ENCODE measurements at places on chromosomes 2 and 18. TPM values are rescaled to one million over a fixed set of nuclear protein-coding genes. Genes with fewer than 3 reads are reported as not detected.

GRCh38 chr2:221085341-221085900 lies 486.7 kb downstream of the EPHA4 start:
- no peak for DNase-seq
- no peaks in the 10 kb centered on the region for H3K4me1 ChIP-seq
- no peak overlapping the region for H3K4me3 ChIP-seq
- no peak overlapping the region for H3K27ac ChIP-seq
- H3K36me3 ChIP-seq: no peaks in the 10 kb centered on the region

DNA sequence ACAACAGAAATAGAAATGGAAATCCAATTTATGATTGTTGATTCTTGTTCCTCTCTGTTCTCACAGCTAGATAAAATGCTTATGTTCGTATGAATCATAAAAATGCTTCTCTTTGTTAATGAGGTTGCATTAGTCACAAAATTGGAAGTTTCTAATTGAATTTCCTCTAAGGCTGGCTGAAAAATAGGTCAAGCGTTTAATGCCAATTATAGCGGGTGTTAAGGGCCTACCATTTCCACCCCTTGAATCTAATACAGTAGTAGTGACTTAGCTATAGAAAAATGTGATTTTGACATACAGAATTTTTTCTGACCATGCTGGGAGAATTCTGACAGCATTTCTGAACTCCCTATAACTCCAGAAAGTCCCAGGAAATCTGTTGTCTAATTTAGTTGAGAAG lies 107.1 kb downstream of the TTN start:
- no peaks in the 10 kb centered on the region for H3K4me1 ChIP-seq
- no peak overlapping the region for H3K4me3 ChIP-seq
- DNase-seq: no peak
- no peak overlapping the region for H3K27ac ChIP-seq
- H3K36me3 ChIP-seq: peaks cover 93% of the 10 kb centered on the region

DNA sequence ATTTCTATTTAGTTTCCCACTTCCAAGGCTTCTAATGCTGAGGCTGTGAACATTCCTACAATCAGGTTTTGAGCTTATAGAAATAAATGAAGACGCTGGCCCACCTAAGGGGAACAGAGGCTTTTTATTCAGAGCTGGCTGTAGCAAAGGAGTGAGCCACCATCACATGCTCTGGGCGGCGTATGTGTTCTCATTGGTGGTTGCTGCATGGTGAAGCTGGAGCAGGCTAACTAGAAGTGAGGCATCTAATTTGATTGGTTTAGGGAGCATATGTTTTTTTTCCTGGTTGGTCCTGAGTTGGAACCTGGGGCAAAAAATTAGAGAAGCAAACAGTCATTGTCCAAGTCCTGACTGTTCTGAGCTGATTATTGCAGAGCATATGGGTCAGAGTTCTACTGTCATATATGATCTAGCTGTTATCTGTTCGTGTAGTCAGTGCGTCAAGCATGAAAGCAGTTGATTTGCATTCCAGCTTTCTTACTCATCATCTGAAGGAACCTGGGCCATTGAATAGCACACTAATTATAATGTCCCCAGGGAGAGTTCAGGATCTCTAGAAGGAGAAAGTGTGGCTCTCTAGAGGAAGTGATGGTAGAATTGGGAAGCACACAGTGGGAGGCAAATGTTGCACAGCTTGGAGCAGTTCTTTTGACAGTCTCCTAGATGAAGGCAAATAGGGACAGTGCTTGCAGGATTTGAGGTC lies 279.6 kb downstream of the PARD3B start:
- DNase-seq: no peak
- H3K27me3 ChIP-seq: no peaks in the 10 kb centered on the region
- no peak overlapping the region for H3K4me3 ChIP-seq
- no peaks in the 10 kb centered on the region for H3K4me1 ChIP-seq
- H3K27ac ChIP-seq: no peak overlapping the region
- no peaks in the 10 kb centered on the region for H3K36me3 ChIP-seq

GRCh38 chr2:24635181-24635580 lies 144.1 kb downstream of the NCOA1 start:
- H3K4me3 ChIP-seq: no peak overlapping the region
- H3K27ac ChIP-seq: no peak overlapping the region
- H3K4me1 ChIP-seq: no peaks in the 10 kb centered on the region
- no peaks in the 10 kb centered on the region for H3K27me3 ChIP-seq
- no peaks in the 10 kb centered on the region for H3K36me3 ChIP-seq
- no peak for DNase-seq

DNA sequence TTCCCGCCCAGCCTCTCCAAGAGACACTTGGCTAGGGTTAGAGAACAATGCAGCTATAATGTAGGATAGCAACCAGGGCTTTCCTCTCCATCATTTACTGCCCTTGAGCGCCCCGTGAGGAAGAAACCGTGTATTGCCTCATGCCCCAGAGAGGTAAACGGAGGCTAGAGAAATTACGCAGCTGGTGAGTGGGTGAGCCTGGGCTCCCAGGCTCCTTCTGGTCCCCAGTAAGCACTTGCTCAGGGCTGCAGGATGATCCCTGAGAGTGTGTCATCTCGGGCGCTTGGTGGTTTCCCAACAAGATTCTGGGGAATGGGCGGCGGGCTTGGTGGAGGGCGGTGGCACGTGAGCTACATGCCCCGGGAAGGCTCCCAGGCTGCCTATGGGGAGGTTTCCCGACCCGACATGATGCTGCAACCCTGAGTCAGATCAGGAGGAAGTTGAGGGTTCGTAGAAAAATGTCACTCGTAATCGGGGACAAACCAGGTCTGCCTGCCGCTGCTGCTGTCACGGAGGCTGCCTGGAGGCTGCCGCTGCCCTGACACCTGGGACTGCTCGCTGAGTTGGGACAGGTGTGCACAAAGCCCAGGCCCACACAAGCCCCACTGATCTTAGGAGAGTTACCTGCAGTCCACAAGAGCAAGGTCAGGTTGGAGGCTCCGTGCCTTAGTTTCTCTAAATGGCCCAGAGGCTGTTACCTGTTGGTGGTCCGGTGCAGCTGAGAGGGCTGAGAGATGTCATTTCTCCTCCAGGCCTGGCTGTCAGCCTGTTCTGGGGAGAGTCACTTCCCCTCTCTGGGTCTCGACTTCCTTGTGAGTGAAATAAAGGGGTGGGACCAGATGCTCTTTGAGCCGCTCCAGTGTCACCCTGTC lies at the start of gene GPR55:
Gene GPR55, minus strand, starts transcription at position 773 of the 872 bp plus-strand sequence. CDS start 14,280 bp downstream, outside the sequence.
- H3K27ac ChIP-seq: no peak within 1 kb of the TSS
- no peaks in the 10 kb centered on the region for H3K27me3 ChIP-seq
- no peak within 1 kb of the TSS for H3K4me3 ChIP-seq
- DNase-seq: peak; percentile 87
- no peaks in the 10 kb centered on the region for H3K36me3 ChIP-seq
- H3K4me1 ChIP-seq: no peaks in the 10 kb centered on the region

DNA sequence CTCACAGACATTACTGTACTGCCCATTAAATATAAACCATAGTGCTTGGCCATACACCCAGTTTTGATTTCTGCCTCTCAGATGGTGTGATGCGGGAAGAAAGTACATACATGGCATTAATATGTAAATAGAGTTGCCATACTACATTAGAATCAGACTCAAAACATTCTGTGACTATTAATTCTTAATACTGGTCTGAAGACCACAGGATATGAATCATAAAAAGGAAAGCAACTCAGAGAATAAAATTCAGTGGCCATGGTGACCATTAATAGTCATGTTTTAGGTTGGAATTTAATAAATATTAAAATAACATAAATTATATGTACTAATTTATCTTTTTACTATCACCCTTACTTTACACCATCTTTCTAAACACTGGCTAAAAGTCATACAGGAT lies 33.0 kb upstream of the WDR75 start:
- H3K27me3 ChIP-seq: no peaks in the 10 kb centered on the region
- H3K4me1 ChIP-seq: peaks cover 9% of the 10 kb centered on the region
- no peak for DNase-seq
- peaks cover 3% of the 10 kb centered on the region for H3K36me3 ChIP-seq

DNA sequence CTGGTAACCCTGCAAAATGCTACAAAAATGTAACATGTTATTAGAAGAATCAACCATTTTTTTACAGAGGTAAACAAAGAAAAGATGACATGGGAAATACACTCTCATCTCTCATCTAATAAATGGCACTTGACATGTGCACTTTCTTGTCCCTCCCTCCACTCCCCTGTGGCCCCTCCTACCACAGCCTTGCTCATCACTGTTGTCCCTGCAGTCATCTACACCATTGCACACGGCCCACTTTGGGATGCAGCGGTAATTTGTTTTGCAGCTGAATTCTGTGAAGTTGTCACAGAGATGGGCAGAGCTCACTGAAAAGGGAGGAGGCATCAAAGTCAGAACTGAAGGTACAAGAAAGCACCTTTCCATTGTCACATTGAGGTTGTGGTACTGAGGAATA lies 103.6 kb downstream of the DHRS9 start:
- no peaks in the 10 kb centered on the region for H3K27me3 ChIP-seq
- no peaks in the 10 kb centered on the region for H3K4me1 ChIP-seq
- no peak for DNase-seq
- no peak overlapping the region for H3K27ac ChIP-seq

GRCh38 chr2:4180631-4181030 lies 477.3 kb downstream of the DCDC2C start:
- H3K36me3 ChIP-seq: no peaks in the 10 kb centered on the region
- no peaks in the 10 kb centered on the region for H3K4me1 ChIP-seq
- no peak for DNase-seq
- no peak overlapping the region for H3K4me3 ChIP-seq

- H3K27me3 ChIP-seq: no peaks in the 10 kb centered on the region
- no peak for DNase-seq
- H3K4me1 ChIP-seq: no peaks in the 10 kb centered on the region
- H3K36me3 ChIP-seq: no peaks in the 10 kb centered on the region
- no peak overlapping the region for H3K27ac ChIP-seq
Observed at GRCh38 chr18:3513481-3513880, 63.5 kb downstream of the TGIF1 start.

- H3K36me3 ChIP-seq: peaks cover 12% of the 10 kb centered on the region
- H3K4me1 ChIP-seq: no peaks in the 10 kb centered on the region
- peak; percentile 57 for DNase-seq
- H3K4me3 ChIP-seq: no peak overlapping the region
- no peaks in the 10 kb centered on the region for H3K27me3 ChIP-seq
- H3K27ac ChIP-seq: no peak overlapping the region
Observed at GRCh38 chr2:152555048-152555447, 162.2 kb downstream of the PRPF40A start.

- no peaks in the 10 kb centered on the region for H3K27me3 ChIP-seq
- H3K4me1 ChIP-seq: no peaks in the 10 kb centered on the region
- H3K4me3 ChIP-seq: no peak overlapping the region
- DNase-seq: no peak
- H3K27ac ChIP-seq: no peak overlapping the region
Observed at GRCh38 chr18:79930020-79930642, 21.3 kb downstream of the SLC66A2 start.

- H3K27ac ChIP-seq: no peak overlapping the region
- H3K4me1 ChIP-seq: peaks cover 7% of the 10 kb centered on the region
- no peak overlapping the region for H3K4me3 ChIP-seq
Observed at GRCh38 chr2:191501561-191502168, 176.3 kb upstream of the NABP1 start.

DNA sequence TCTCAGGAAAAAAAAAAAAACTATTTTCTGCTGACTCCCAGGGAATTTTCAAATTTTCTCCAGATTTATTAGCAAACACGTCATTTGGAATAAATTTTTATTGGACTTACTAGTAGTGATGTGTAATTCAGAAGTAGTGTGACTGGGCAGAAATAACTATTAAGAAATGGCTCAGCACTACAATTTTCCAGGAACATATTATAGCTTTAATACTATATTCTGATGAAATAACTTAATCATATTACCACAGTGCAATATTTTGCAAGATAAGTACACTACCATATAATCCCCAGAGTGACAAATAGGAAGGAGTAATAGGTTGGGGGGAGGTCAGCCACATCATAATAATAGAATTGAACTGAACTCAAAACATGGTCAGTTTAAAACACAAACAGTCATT lies 19.7 kb upstream of the TNFAIP6 start:
- no peaks in the 10 kb centered on the region for H3K4me1 ChIP-seq
- H3K27ac ChIP-seq: no peak overlapping the region
- no peak overlapping the region for H3K4me3 ChIP-seq
- H3K27me3 ChIP-seq: no peaks in the 10 kb centered on the region
- no peak for DNase-seq
- no peaks in the 10 kb centered on the region for H3K36me3 ChIP-seq

GRCh38 chr2:72822794-72823193 lies 3.0 kb downstream of the EXOC6B start:
- DNase-seq: no peak
- no peak overlapping the region for H3K27ac ChIP-seq
- peaks cover 10% of the 10 kb centered on the region for H3K36me3 ChIP-seq

DNA sequence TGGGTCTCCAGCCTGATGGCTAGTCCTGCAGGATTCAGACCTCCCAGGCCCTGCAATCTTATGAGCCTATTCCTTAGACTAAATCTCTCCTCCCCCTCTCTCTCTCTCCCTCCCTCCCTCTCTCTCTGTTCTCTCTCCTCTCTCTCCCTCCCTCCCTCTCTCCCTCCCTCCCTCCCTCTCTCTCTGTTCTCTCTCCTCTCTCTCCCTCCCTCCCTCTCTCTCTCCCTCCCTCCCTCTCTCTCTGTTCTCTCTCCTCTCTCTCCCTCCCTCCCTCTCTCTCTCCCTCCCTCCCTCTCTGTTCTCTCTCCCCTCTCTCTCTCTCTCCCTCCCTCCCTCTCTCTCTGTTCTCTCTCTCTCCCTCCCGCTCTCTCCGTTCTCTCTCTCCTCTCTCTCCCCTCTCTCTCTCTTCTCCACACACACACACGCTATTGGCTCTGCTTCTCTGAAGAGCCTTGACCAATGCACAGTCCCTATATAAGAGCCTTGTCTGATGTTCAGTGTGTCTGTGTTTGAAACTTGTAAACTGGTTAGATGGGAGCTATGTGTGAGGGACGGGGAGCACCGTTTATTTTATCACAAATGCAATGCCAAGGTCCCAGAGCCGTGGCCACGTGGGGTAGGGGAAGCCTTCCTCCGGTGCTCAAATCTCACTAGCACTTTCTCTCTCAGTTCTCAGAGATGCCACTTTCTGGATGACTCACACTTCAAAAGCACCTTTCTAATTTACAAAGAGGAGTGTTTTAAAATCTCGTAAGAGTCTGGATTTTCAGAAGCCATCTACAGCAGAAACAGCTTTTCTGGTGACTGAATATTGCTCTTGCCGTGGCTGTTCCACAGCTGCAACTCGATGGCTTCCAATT lies 9.4 kb upstream of the PRLH start:
- H3K36me3 ChIP-seq: no peaks in the 10 kb centered on the region
- no peak for DNase-seq
- no peaks in the 10 kb centered on the region for H3K4me1 ChIP-seq
- no peak overlapping the region for H3K4me3 ChIP-seq

The EN1 gene
- total RNA-seq: not detected

The GALNT13 gene
- 9.8 TPM for total RNA-seq
